Activated CD4-positive, CD25-positive, alpha-beta regulatory T cell treated with anti-CD3 and anti-CD28 coated beads, Interleukin-2, amount 50 U/mL, for 72 hours (primary cell): ENCODE measurements at places on chromosomes 5 and 9.

DNA sequence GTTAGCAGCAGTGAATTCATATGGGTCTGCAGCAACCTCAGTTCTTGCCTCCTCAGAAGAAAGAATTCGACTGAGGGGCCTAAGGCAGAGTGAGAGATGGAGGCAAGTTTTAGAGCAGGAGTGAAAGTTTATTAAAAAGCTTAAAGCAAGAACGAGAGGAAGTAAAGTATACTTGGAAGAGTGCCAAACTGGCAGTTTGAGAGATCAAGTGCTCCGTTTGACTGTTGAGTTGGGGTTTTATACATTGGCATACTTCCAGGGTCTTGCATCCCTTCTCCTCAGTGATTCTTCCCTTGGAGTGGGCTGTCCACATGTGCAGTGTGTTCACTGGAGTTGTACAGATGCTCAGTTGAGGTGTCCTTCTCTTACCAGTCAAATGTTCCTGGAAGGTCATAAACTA, 203.6 kb downstream of the SPATA31D1 start:
- DNase-seq, result no peak

GRCh38 chr9:133493428-133493827, 14.5 kb upstream of the SLC2A6 start:
- DNase-seq, result no peak

GRCh38 chr5:179624841-179625271, 1.4 kb upstream of the HNRNPH1 start:
- DNase-seq, result no peak

GRCh38 chr5:63310644-63311043, 651.6 kb downstream of the HTR1A start:
- DNase-seq, result no peak

DNA sequence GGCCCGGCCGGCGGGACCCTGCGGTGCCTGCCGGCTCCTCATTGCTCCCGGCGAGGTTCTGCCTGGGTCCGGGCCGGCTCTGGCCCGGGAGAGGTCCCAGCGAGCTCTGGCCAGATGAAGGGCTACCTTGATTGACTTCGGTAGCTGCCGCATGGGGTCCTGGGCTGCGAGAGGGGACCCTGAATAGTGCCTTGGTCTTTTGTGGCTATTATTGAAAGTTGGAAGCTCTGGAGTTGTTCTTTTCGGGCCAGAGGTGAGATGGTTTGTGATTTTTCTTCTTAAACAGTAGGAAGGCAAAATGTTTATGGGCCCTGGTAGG, 635 bp downstream of the NAA35 start:
- DNase-seq, result no peak
